ENCODE measurements at places on chromosomes 5 and 9.

- no peak for DNase-seq
Measured at GRCh38 chr9:105057551-105057950, 129.6 kb upstream of the ABCA1 start.

GRCh38 chr5:77101298-77101697, 14.2 kb upstream of the ZBED3 start:
- DNase-seq = no peak

- no peak for DNase-seq
Measured at GRCh38 chr5:29218138-29218537, 1975.3 kb upstream of the CDH6 start.

DNA sequence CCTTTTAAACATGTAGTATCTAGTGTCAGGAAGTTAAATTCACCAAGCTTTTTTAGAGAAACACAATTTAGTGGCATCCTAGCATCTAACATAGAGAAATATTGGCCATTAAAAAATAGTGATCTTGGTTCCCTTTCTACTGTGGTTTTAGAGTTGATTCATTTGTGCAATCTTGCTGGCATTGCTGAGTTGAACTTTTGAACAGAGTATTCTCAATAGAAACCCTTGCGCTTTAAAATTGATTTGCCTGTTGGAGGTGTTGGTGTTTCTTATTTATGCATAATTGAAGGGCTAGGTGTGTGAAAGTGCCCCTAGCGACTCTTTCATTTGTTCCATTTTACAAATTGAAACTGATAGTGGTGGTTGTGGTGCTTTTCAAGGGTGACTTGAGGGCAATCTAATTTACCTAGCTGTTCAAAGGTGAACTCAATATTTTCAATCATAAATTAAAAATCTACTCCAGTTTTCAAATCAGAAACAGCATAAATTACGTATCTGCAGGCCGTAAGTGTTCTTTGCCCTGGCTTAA, 73.0 kb upstream of the MPDZ start:
- no peak for DNase-seq

DNA sequence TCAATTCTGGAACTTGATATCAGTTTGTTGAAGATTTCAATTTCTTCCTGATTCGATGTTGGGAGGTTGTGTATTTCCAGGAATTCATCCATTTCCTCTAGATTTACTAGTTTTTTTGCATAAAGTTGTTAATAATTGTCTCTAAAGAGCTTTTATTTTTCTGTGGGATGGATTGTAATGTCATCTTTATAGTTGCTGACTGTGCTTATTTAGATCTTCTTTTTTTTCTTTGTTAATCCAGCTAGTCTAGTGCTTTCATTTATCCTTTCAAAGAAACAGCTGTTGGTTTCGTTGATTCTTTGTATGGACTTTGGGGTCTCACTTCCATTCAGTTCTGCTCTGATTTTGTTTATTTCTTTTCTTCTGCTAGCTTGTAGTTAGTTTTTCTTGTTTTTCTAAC, 302.0 kb upstream of the DMAC1 start:
- no peak for DNase-seq

- DNase-seq = no peak
Measured at GRCh38 chr9:1267141-1267570, 217.0 kb downstream of the DMRT2 start.

DNA sequence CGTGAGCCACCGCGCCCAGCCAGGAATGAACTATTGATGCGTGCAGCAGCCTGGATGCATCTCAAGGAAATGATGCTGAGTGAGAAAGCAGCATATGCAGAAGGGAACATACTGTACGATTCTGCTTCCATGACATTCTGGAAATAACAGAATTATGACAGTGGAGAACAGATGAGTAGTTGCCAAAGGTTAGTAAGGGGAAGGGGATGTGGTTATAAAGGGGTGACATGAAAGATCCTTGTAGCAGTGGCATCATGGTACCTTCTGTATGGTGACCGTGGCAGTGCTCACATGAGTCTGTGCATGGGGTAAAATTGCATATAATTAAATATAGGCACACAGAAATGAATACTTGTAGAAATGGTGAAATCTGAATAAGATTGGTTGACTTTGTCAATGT, 13.0 kb downstream of the NANS start:
- no peak for DNase-seq

GRCh38 chr5:139835656-139836055, 40.0 kb downstream of the PSD2 start:
- no peak for DNase-seq

DNA sequence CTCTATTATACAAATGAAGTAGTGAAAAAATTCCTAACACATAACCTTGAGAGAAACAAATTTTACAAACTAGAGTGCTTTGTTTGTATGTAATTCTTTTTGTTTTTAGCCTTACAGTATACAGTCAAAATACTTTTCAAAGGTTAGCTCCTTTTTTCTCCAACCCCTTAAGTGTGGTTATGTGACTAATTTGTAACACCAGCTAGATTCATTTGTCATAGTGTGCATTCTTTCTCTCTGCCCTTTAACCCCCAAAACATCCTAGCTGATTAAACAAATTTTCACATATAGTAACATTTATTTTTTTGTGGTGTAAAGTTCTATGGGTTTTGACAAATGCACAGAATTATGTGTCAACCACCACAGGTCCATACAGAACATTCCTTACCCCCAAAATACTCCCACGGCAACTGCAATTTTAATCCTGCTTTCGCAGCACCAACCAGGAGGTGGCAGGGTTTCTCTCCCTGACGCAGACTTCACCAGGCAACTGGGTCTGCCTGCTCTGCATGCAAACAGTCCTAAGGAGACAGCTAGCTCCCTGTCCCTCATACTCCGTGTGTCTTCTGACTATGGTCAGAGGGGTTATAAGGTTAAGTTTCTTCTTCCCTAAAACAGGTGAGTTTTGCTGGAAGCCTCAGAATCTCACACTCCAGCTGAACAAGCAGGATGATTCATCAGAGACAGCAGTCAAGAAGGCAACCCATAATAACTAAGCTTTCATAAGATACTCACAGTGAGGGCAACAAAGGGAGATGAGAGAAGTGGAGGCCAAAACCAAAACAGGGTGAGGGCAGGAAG, 44.5 kb upstream of the NR5A1 start:
- DNase-seq = peak; percentile 10

DNA sequence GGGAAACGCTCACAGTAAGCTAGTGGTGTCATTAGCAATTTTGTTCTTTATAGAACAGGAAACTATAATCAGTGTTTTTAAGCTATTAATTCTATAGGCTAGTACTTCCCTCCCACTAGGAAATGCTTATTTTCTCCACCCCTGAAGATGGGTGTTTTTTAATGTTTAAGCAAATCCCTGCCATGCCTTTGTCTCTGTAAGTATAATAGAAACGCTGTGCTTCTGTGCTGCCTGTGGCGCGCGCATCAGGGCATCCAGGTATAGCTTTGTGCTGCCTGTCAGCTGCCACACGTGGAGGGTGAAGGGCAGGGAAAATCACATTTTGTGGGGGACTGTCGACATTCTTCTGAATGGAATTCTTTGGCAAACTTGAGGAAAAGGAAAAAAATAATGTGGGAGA, 217.5 kb downstream of the RAB3C start:
- DNase-seq = no peak

DNA sequence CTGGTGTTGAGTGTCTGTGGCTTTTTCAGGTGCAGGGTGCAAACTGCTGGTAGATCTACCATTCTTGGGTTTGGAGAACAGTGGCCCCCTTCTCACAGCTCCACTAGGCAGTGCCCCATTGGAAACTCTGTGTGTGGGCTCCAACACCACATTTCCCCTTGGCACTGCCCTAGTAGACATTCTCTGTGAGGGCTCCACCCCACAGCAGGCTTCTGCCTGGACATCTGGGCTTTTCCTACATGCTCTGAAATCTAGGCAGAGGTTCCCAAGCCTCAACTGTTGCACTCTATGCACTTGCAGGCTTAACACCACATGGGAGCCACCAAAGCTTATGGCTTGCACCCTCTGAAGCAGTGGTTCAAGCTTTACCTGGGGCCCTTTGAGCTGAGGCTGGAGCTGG, 80.9 kb downstream of the BARX1 start:
- DNase-seq = no peak

- no peak for DNase-seq
Measured at GRCh38 chr5:149855366-149855765, 89.2 kb downstream of the PDE6A start.

DNA sequence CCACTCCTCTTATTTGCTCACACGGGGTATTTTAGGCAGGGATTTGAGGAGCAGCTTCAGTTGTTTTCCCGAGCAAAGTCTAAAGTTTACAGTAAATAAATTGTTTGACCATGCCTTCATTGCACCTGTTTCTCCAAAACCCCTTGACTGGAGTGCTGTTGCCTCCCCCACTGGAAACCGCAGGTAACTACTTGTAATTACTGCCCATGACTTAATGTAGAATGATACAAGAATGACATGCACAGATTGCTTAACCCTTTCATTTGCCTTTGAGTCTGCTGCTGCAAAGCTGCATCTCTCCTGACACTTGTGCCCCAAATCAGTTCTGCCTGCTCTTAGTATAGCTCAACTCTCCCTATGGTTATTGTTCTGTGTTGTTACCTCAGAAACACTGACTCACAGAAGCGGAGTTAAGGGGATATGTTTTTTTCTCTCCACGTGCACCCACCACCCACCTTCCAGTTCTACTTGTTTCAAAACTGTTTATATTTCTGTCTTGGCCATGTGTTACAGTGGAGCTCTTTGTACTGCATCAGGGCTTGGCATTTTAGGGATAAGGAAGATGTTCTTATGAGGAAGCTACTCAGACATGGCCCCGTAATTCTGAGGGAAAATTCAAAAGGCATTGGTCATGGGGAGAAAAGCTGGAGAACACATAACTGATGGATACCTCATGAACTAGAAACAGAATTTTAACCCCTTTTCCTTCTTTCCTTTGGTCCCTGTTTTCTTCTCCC, 2.3 kb downstream of the ADRB2 start:
- DNase-seq = no peak

DNA sequence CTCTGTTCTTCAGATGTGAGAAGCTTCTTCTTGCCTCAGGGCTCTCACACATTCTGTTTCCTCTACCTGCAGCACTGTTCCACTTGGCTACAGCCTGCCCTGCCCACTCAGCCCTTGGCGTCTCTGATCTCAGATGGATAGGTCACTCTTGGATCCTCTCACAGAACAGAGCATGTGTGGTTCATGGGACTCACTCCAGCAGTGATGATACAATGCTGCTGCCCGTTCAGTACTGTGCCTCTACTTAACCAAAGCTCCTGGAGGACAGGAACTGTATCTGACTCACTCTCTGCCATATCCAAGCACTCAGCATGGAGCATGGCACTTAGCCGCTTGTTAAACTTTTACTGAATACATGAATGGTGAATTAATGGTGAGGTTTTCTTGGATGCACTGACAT, 3.4 kb upstream of the SPINK4 start:
- no peak for DNase-seq

DNA sequence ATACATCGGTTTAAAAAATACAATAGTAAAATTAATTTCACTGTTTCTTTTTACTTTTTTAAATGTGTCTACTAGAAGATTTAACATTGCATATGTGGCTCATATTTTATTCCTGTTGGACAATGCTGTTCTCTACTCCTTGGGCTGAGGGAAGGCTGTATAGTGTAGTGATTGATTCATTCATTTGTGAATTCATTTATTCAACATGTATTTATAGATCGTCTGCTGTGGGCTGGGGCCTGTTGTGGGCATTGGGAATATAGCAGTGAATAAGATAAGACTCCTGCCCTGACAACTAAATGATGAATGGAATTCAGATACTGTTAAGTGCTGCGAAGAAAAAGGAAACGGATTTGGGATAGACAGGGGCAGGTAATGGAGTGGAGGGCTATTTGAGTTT, 55.7 kb downstream of the ZNF618 start:
- no peak for DNase-seq

DNA sequence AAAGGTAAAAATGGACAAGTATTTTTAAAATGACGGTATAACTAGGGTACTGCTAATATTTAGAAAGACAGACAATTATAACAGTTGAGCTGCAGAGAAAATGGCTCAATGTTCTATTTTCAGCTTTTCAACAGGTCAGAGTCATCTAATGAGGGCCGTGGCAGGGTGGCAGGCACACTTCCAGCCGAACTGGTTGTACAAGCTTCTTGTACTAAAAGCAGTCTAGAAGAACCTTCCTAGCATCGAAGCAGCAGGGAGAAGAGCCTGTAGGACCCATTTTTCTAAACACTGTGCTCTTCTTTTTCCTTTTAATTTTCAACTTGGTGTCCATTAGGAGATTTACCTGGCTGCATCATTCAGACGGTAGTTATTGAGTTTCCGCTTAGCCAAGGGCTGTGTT, 85.6 kb downstream of the SLC28A3 start:
- DNase-seq = no peak

GRCh38 chr5:8825139-8825757, 720.6 kb downstream of the SEMA5A start:
- DNase-seq = no peak

GRCh38 chr5:36040651-36041536, 25.8 kb downstream of the UGT3A2 start:
- no peak for DNase-seq

DNA sequence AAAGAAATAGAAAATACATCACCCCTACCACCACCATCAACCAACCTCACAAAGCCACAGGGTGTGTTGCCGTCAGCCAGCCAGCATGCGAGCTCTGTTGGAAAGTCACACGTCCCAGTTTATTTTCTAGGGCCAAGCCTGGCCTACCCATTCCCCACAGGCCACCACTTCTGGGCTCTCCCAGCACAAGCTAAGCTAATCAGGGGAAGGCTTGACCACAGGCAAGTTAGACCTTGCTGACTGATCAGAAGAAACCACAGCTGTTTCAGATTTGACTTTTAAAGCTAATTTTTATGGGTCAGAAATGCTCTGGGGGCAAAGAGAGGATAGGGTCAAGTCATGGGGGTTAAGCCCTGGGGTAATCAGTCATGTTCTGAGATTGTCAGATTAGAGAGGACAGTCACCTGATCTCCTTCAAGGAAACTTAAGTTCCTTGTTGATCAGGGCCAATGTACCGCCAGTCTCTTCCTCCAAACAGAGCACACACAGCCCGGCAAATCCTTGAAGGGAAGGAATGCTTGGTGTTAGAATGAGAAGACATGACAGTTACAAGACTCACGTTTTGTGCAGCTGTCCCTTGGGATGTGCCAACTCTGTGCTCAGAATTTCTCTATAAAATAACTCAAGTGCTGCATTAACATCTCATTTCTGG, 7.6 kb downstream of the SHB start:
- no peak for DNase-seq

- no peak for DNase-seq
Measured at GRCh38 chr5:36689225-36689624, 82.8 kb downstream of the SLC1A3 start.

Measured in nucleus accumbens (tissue), 56 donors.